Activated CD4-positive, alpha-beta T cell treated with anti-CD3 and anti-CD28 coated beads, Interleukin-2, amount 10 ng/mL, durations not matched to agents 7 days and 5 days (primary cell): ENCODE measurements at places on chromosomes 5 and 9.

GRCh38 chr5:151886546-151887275 is 37.9 kb downstream of the GLRA1 start:
- no peak for DNase-seq

DNA sequence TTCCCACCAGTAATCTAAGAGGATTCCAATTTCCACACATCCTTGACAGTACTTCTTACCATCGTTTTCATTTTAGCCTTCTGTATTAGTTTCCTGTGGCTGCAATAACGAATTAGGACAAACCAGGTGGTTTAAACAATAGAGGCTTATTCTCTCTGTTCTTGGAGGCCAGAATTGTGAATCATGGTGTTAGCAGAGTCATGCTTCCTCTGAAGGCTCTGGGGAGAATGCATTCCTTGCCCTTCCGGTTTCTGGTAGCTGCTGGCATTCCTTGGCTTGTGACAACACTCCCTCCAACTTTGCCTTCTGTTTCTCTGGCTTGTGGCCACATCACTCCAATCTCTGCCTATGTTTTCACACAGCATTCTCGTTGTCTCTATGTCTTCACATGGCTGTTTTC is 23.5 kb downstream of the RIGI start:
- DNase-seq: no peak

- DNase-seq: peak; percentile 77
Measured at GRCh38 chr5:56669534-56670483, 145.5 kb upstream of the MAP3K1 start.

GRCh38 chr5:67190861-67191260 is 5.7 kb downstream of the CD180 start:
- no peak for DNase-seq

- DNase-seq: no peak
Measured at GRCh38 chr5:174172566-174172965, 127.1 kb downstream of the NSG2 start.

- no peak for DNase-seq
Measured at GRCh38 chr5:173893192-173893561, 5.0 kb downstream of the CPEB4 start.

- peak; percentile 45 for DNase-seq
Measured at GRCh38 chr5:154756868-154757813, 2.0 kb downstream of the LARP1 start.

DNA sequence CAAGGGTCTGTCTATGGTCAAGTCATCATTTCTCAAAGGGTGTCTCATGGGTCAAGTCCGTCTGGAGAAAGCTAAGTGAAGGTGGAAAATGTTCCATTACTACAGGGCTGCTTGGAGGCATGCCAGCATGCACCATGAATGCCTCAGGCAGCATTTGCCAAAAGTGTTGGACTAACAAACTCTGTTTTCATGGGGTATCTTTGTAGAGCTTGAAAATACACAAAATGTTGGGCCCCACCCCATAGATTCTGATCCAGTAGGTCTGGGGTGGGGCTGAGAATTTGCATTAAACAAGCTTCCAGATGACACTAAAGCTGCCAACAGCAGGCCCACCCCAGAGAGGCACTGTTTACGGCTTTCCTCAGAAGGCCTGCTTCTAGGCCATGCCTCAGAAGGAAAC is 75.0 kb upstream of the FRRS1L start:
- DNase-seq: no peak

DNA sequence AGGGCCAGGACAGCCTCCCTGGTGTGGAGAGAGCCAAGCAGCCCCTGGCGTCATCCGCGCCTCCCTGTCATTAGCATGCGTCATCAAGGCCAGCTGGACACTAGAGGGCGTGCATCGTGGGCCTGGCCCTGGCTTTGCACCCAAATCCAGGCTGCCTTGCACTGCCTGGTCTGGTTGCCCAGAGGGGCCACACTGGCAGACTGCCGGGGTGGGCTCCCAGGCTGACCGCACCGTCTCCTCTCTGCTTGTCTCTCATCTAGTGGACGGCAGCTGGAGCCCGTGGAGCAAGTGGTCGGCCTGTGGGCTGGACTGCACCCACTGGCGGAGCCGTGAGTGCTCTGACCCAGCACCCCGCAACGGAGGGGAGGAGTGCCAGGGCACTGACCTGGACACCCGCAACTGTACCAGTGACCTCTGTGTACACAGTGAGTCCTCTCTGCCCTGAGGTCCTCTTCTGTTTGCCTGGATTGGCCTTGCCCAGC is 29.0 kb downstream of the HK3 start:
- no peak for DNase-seq

GRCh38 chr5:106094839-106095238 is 1575.9 kb downstream of the EFNA5 start:
- no peak for DNase-seq
